Activated T-cell treated with anti-CD3 and anti-CD28 coated beads, Interleukin-2, amount 50 U/mL, for 72 hours (primary cell): ENCODE measurements at places on chromosomes 5 and 9. TPM values are rescaled to one million over a fixed set of nuclear protein-coding genes. Genes with fewer than 3 reads are reported as not detected.

DNA sequence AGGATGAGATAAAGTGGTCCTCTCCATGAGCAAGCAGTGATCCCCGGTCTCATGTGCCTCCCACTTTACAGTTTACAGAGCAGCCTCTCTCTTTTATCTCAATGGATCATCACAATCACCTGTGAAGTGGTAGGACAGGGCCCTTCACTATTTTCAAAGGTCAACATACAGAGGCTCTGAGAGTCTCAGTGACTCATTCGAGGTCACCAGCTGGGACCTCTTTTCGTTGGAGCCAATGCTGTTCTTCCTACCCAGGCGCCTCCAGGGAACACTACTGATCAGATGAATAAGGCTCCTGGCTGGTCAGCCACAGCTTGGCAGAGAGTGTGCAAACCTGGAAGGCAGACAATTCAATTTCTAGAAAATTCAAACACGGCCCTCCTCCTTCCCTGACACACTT, 16.6 kb downstream of the GGTA1 start:
- DNase-seq: no peak

DNA sequence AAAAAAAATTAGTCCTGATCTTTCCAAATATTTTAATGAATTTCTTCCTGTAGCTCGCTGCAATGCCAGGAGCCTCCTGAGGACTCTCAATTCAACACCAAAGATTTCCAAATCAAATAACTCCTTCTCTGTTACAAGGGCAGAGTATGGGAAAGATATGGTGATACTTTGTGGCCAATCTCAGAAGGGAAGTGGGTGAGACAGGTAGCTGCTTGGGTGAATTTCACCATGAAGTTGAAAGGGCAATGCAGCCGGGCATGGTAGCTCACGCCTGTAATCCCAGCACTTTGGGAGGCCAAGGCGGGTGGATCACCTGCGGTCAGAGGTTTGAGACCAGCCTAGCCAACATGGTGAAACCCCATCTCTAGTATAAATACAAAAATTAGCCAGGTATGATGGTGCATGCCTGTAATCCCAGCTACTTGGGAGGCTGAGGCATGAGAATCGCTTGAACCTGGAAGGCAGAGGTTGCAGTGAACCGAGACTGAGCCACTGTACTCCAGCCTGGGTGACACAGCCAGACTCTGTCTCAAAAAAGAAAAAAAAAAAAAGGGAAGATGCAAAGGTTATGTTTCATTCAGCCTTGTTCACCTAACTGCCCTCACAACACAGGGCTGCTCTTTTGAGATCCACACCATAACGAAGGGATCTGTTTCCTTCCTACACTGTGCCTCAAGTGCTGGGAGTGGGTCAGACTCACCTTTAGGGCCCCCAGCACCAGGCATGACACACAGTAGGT, 58.6 kb downstream of the PTPN3 start:
- DNase-seq: no peak

- DNase-seq: peak; percentile 42
These were observed 74.5 kb downstream of the CDKN2A start for GRCh38 chr9:21919377-21920362.

- peak; percentile 35 for DNase-seq
These were observed 20.1 kb downstream of the PCDHGC5 start for GRCh38 chr5:141508798-141509611.

DNA sequence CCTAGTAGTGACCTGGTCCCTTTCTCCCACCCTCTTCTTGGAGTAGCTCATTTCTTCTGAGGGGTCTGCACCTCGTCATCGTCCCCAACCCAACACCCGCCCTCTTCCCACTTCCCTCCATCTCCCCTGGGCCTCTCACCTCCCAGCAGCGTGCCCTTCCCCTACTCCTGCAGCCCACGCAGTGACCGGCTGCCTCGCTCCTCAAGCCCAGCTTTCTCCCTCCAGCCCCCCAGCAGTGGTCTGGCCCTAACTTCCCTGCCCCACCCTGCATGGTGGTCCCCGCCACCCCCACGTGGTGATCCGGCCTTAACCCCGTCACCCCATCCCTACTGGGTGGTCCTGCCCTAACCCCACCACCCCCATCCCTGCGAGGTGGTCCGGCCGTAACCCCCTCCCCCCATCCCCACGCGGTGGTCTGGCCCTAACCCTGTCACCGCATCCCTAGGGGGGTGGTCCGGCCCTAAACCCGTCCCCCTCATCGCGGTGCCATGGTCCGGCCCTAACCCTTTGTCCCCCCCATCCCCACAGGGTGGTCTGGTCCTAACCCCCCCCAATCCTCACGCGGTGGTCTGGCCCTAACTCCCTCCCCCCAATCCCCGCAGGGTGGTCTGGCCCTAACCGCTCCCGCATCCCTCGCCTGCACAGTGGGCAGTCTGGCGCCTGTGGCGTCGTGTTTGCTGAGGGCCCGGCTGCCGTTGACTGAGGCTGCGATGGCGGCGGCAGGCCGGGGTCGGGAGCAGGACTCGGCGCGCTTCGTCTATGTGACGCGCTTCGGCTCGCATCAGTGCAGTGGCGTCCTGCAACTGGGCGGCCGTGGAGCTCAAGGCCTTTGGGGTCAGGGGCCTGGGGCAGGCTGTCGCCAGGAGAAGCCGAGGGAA, at the start of gene C5orf47:
Gene C5orf47, plus strand, starts transcription at position 617 of the 878 bp plus-strand sequence. Its CDS starts 94 bp downstream, at position 711.
- no peak for DNase-seq

- DNase-seq: no peak
These were observed 502.5 kb downstream of the RASEF start for GRCh38 chr9:82560457-82560904.

DNA sequence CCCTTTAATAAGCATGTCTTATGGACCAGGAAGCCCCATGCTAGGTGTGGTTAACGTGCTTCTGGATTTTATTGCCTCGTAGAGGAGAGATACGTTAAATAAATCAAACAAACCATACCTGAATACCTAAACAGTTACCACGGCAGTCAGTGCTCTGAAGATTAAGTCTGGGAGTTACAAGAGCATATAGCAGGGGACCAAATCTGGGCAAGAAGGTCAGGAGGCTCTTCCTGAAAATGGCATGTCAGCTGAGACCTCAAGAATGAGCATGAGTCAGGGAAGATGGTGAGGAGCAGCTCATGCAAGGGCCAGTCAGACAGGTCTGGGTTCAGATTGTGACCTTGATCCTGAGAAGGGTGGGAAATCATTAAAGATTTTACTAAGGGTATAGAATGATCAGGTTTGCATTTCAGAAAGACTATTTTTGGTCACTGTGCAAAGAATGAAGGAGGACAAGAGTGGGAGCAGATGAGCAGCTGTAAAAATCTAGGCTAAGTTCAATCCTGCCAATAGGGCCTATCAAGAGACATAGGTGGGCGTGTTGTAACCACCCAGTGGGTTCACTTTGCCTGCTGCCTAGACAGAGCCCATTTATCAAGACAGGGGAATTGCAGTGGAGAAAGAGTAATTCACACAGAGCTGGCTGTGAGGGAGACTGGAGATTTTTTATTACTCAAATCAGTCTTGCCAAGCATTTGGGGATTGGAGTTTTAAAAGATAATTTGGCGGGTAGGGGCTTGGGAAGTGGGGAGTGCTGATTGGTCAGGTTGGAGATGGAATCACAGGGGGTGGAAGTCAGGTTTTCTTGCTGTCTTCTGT, 4.8 kb upstream of the ZNF366 start:
- no peak for DNase-seq

DNA sequence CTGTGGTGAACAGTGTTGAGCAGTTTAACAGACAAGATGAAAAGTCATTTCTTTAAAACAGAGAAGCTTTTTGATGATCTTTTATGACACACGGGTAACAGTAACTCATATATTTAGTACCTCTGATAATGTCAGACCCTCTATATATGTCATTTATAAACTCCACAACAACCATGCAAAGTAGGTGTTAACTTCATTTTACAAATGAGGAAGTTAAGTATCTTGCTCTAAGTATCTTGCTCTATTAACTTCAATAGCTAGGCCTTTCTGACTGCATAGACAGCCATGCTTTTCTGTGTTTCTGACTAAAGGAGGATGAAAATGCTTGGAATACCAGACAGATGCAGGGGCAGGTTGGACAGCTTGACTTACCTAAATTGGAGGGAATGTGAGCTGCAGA, 1.8 kb downstream of the NUDT2 start:
- DNase-seq: no peak

DNA sequence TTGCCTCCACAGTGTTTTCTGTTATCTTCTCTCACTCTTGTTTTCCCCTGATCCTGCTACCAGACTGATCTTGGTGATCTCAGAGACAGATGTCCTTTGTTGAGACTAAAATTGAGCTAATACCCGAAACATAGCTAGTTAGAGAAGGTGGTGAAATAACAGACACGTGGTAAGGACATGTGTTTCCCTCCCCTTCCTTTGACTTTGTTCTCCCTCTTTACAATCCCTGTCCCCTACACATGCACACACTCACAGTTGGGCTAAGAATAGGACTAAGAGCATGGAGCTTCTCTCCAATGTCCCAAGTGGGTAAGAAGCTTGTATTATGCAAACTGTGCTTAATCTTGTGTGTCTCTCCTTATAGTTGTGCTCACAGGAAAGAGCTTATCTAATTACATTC, 1603.0 kb upstream of the C9orf72 start:
- no peak for DNase-seq

DNA sequence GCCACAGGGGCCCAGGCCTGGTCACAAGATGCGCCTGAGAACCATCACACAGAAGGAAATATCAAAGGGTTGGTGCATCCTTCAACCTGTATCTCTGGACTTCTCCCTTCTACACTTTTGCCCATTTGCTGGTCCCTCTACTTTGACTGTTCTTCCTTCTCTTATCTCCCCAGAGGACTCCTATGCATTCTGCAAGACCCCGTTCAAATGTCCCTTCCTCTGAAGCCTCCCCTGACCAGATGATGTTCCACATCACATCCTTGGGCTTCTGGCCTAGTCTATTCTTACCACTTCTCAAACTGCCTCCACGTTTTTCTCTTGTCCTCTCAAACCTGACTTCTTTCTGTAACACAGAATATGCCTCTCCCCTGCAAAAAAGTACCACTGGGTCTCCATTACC, 34.3 kb downstream of the STK10 start:
- no peak for DNase-seq

DNA sequence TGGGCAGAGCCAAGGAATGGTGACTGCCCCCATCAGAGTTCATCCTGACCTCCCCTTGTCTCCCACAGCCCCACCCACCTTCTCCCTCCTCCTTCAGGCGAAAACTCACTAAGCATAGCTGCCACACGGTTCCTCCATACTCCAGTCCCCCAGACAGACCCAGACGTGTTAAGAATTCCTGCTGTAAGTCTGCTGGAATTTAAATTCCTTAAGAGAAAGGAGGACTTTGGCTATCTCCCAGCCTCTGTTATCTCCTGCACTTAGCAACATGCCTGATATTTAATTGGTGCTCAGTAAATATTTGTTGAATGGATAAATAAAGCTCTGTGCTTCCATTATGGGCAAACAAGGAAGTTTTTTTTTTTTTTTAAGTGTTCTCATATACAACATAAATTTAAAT, 213.7 kb downstream of the RFK start:
- no peak for DNase-seq

DNA sequence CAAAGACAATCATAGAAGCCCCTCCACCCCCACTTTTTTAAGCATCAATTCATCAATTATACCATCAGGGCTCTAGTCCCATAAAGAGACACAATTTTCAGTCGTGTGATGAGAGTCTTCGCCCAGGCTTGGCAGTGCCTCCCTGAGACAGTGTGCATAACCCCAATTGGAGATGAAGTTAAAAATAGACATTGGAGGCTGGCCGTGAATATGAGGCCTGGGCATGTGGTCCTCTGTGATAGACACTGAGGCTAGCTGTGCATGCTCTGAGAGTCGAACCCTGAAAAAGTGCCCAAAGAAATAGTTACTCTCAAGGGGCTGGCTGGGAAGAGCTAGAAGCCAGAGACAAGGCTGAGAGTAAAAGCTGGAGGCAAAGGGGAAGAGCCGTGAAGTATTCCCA, 248.6 kb upstream of the NR4A3 start:
- no peak for DNase-seq

- DNase-seq: no peak
These were observed 9.5 kb upstream of the IFNK start for GRCh38 chr9:27514551-27514950.

DNA sequence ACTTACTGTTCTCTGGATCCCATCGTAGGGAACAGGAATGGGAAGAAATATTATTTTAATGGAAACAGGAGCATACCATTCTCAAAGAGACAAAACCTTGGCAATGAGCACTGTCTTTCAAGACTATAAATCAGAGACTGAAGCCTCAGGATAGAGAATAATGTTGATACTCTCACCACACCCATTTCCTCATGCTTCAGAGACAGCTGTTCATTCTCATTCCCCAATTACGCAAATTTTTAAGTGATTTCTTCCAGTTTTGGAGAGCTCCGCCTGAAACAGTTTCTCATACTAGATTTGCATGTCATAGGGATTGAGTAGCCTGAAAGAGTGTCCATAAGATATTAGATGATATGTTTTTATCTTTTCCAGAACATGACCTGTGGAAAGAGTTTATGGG, 290.5 kb upstream of the RASA1 start:
- no peak for DNase-seq

DNA sequence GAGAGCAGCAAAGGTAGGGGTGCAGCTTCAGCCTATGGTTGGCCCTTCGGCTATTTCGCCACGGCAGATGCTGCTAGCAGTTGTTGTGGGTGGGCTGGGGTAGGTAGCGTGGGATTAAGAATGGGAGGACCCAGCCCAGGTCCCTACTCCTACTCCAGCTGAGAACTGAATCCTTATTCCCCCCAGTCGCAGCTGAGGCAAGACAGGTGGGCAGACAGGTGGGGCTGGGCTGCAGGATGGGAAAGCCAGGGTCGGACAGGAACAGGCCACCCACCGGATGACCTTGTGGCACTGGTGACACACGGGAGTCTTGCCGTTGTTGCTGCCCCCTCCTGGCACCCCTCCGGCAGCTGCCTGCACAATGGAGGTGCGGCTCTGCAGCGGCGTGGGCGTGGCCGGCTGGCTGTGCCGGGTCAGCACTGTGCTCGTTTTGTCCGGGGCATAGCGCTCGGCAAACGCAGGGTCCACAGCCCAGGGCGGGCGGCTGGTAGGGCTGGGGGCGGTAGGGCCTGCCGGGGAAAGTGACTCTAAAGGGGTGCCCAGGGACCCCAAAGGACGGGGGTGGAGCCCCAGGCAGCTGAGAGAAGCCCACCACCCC, 8.2 kb downstream of the PDLIM7 start:
- no peak for DNase-seq

GRCh38 chr5:19370655-19371386, 617.2 kb downstream of the CDH18 start:
- DNase-seq: no peak

ALG2 gene
- total RNA-seq: 35.2 TPM

TYRP1 gene
- not detected for total RNA-seq

NIPSNAP3A gene
- total RNA-seq: 9.2 TPM

PDGFRB gene
- total RNA-seq: 0.34 TPM

RORB gene
- total RNA-seq: 0.14 TPM

EIF4EBP3 gene
- 14.4 TPM for total RNA-seq

PFDN1 gene
- total RNA-seq: 57.9 TPM

PSD2 gene
- not detected for total RNA-seq
